Esophagus squamous epithelium (tissue), 5 donors: ENCODE measurements at places on chromosomes 7 and 10. TPM values are rescaled to one million over a fixed set of nuclear protein-coding genes. Genes with fewer than 3 reads are reported as not detected.

Gene CPA2
- not detected for total RNA-seq

Gene PALD1
- 11.3 TPM for total RNA-seq

Gene CREB5
- total RNA-seq: 2.9 TPM

Gene AIMP2
- 34.7 TPM for total RNA-seq

GRCh38 chr7:517774-518629, 1.6 kb downstream of the PDGFA start:
- H3K4me1 ChIP-seq: peaks cover 63% of the 10 kb centered on the region
- peak overlapping the region; percentile 92 for H3K27ac ChIP-seq
- peak overlapping the region; percentile 63 for H3K4me3 ChIP-seq
- no peaks in the 10 kb centered on the region for H3K36me3 ChIP-seq
- no peaks in the 10 kb centered on the region for H3K27me3 ChIP-seq

DNA sequence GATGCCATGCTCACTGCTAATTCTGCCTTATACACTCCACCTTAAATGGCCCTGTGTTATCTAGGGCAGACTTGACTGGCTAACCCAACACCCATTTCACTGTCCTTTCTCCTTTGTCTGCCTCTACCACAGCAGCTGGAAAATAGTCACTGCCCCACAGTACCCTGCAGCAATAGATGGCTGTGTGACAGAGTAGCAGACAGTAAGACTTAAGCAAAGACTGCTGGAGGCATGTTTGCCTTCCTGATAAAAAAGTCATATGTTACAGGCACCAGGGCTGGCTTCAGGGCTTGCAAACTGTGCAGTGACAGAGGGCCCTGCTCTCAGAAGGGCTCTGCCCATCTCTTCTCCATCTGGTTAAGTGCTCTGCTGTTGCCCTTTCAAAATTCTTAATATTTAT, 332.6 kb upstream of the GHITM start:
- no peaks in the 10 kb centered on the region for H3K27me3 ChIP-seq
- H3K36me3 ChIP-seq: no peaks in the 10 kb centered on the region
- no peak overlapping the region for H3K4me3 ChIP-seq
- H3K27ac ChIP-seq: no peak overlapping the region
- no peaks in the 10 kb centered on the region for H3K4me1 ChIP-seq

DNA sequence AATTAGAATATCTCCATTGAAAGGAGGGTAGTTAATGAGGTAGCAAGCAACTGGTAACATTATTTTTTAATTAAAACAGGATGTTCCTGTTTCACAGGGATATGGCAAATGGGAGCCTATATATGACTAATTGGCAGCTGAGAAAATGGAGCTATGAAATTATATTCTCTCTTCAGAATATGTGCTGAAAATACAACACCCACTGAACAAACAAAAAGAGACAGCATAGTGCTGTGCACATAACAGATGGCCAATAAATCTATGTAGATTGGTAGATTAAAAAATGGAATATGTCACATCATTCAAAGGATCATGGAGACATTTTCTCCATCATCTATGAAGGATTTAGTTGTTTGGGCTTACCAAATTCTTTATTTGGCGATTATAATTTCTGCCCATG, 362.0 kb downstream of the GPR37 start:
- no peak overlapping the region for H3K4me3 ChIP-seq
- H3K36me3 ChIP-seq: no peaks in the 10 kb centered on the region
- DNase-seq: no peak
- H3K4me1 ChIP-seq: no peaks in the 10 kb centered on the region
- H3K27me3 ChIP-seq: no peaks in the 10 kb centered on the region
- no peak overlapping the region for H3K27ac ChIP-seq

- H3K4me1 ChIP-seq: no peaks in the 10 kb centered on the region
- DNase-seq: no peak
- no peaks in the 10 kb centered on the region for H3K27me3 ChIP-seq
- H3K4me3 ChIP-seq: no peak overlapping the region
- H3K27ac ChIP-seq: no peak overlapping the region
- H3K36me3 ChIP-seq: no peaks in the 10 kb centered on the region
These were observed 97.2 kb upstream of the PCGF5 start for GRCh38 chr10:91123261-91123660.

DNA sequence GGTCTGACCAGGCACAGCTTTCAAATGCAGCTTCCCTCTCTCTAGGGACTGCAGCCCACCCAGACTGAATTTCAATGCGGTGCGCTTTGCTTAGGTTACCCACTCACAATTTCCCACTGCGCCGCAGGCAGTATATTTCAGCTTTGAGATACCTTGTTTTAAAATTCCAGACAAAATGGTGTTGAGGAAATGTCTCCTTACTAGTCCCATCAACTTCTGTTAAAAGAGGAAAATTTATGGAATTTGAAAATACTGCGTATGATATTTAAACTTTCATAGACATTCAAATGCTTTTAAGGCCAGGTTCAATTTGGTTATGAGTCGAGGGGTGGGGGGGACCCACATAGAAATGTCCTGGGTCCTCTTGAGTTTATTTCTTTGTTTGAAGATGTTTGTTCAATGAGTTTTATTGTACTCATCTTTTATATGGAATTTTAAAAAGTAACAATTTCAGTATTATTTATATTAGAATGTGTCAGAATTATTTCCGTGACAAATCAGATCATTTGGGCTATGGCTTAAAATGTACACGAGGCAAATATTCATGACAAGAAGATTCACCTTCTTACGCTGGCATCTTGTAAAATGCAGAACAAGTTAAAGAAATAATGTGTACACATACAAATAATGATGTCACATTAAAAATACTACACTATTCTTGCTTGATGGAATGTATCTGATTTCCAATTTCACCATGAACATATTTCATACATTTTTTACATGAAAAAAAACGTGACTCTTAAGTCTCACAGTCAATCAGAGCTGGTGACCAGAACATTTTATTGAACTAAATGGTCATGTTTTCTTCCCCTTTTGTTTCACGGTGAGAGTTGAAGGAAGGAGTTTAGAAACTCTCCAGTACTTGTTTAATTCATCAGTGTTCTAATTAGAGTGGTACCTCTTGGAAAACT, 1.3 kb downstream of the IKZF1 start:
- peaks cover 16% of the 10 kb centered on the region for H3K4me1 ChIP-seq
- peak overlapping the region; percentile 68 for H3K27ac ChIP-seq

DNA sequence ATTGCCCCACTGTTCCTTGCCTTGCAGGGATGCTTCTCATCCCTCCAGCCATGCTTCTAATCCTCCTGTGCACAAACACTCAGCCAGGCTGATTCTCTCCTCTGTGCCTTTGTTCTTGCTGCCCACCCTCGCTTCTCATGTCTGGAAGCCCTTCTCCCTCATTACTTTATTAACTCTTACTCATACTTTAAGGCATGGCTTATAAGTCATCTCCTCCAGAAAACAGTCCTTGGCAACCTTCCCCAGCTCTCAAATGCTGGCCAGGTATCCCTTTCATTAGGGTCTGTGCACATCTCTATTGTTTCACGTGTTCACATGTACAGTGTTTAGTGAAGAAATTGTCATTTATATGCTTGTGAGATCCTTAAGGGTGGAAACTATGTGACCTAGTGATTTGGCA, 62.9 kb downstream of the ITGB8 start:
- no peaks in the 10 kb centered on the region for H3K27me3 ChIP-seq
- DNase-seq: no peak
- no peak overlapping the region for H3K4me3 ChIP-seq

DNA sequence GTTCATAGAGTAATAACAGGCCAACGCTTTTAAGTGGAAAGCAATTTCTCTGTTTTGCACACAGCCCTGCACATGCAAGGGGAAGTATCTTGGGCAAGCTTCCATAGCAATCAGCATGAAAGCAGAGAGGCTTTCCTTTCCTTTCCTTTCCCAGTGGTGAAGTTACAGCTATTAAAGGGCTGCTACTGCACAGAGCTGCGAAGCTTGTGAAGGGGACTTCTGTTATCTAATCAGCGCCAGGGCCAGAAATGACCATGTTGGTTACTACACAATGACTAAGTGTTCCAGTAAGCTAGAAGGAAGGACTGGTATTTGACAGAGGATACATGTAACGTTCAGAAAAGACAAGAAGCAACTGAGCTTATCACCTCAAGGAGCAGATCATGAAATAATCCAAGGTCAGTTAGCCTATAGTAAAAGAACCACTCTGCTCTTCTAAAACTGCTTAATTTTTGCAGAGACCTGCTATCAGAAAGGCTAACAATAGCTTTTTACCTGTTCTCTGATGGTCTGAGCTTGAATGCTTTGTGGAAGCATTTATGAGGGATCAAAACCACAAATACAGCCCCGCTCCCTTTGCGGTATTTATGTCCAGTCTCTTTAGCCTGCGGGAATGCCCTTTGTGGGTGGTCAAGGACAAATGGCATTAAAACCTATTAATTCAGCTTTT, 45.9 kb downstream of the SGMS1 start:
- no peak for DNase-seq
- H3K4me1 ChIP-seq: peaks cover 68% of the 10 kb centered on the region
- H3K4me3 ChIP-seq: no peak overlapping the region
- H3K36me3 ChIP-seq: no peaks in the 10 kb centered on the region

DNA sequence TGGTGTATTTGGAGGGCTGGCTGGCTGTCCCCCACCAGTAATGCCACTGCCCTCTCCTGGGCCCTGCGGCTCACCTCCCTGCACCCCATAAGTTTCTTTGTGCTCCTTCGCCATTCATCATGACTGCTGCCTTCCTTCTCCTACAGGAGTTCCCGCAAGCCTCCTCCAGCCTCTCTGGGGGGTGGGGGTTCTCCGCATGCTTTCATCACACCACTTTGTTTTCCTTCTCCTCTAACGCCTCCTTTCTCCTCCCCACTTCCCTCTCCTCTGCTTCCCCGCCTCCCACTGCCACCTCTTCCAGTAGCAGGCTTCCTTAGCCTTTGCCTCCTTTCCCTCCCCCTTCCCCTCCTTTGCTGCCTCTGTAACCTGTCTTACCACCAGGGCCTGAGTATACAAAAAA, 58.1 kb downstream of the PAX2 start:
- H3K4me3 ChIP-seq: no peak overlapping the region
- no peaks in the 10 kb centered on the region for H3K4me1 ChIP-seq
- no peaks in the 10 kb centered on the region for H3K36me3 ChIP-seq
- no peak overlapping the region for H3K27ac ChIP-seq
- H3K27me3 ChIP-seq: no peaks in the 10 kb centered on the region

- no peaks in the 10 kb centered on the region for H3K36me3 ChIP-seq
- DNase-seq: no peak
- no peak overlapping the region for H3K4me3 ChIP-seq
- no peaks in the 10 kb centered on the region for H3K4me1 ChIP-seq
These were observed 103.9 kb upstream of the STK17A start for GRCh38 chr7:43479042-43479441.

DNA sequence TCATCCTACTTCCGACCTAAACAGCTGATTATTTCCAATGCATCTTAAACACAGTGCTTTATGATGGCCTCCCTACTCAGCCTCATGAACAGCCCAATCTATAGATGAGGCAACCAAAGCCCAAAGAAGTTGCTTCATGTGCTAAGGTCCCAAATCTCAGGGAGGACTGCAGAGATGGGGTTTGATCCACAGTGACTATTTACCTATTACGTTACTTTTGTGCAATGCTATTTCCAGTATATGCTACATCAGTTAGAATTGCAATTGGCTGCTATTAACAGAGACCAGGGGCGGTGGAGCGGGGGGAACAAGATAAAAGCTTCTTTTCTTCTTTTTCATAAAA, 153.0 kb upstream of the TNS3 start:
- DNase-seq: no peak
- H3K27ac ChIP-seq: no peak overlapping the region
- no peaks in the 10 kb centered on the region for H3K4me1 ChIP-seq
- no peak overlapping the region for H3K4me3 ChIP-seq

DNA sequence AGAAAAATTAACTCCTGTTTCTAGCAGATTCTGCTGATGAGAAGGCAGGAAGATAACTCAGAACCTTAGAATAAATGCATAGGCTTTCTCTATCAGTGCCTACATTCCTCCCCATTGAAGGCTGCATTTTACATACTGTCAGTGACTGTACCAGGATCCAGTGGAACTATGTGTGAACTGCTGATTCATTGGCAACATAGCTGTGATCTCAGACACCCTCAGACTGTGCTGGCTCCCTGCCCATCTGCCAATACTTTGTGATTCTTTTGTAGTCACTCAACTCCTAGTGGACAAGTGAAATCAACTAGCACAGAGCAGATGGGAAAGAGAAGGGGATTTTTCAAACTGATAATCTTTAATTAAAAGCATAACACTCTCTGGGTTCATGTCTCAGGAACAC, 375.8 kb downstream of the MDFIC start:
- no peak for DNase-seq
- H3K27ac ChIP-seq: no peak overlapping the region
- H3K4me3 ChIP-seq: no peak overlapping the region
- no peaks in the 10 kb centered on the region for H3K36me3 ChIP-seq
- no peaks in the 10 kb centered on the region for H3K4me1 ChIP-seq

DNA sequence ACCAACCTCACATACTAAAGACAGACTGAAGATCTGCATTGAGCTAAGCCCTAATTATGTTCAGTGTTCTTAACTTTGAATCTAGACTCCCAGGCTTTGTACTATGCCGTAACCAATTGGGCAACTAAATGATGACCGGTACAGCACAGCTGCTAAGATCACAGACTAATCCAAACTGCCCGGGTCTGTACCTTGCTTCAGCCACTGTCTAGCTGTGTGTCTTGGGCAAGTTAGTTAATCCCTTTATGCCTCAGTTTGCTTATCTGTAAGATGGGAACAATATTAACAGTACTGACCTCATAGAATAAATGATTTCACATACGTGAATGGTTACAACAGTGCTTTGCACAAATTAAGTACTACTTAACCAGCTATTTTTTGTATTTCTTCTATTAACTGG, 205.8 kb upstream of the NFE2L3 start:
- DNase-seq: no peak
- H3K27me3 ChIP-seq: peaks cover 35% of the 10 kb centered on the region
- no peak overlapping the region for H3K27ac ChIP-seq
- no peaks in the 10 kb centered on the region for H3K36me3 ChIP-seq
- no peak overlapping the region for H3K4me3 ChIP-seq

- H3K27ac ChIP-seq: no peak overlapping the region
- no peaks in the 10 kb centered on the region for H3K27me3 ChIP-seq
- DNase-seq: no peak
- H3K36me3 ChIP-seq: no peaks in the 10 kb centered on the region
- H3K4me1 ChIP-seq: no peaks in the 10 kb centered on the region
These were observed 366.3 kb upstream of the CHRM2 start for GRCh38 chr7:136502162-136502561.

DNA sequence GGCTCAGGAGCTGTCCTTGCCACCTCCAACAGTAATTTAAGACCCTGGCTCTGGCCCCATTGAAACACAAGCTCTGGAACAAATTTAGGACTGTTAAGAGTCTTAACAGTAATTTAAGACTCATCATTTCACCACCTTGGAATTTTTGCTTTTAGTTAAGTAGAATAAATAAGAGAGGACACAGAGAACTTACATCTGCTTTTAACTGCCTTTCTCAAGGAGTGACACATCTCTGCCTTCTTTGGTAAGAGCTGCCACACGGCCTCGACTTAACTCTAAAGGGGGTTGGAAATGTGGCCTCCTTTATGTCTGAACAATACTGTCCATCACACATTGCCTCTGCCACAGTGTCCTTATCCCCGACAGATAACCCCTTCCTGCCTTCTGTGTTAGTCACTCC, 77.9 kb downstream of the HERPUD2 start:
- H3K4me1 ChIP-seq: no peaks in the 10 kb centered on the region
- no peak overlapping the region for H3K4me3 ChIP-seq
- no peaks in the 10 kb centered on the region for H3K27me3 ChIP-seq
- H3K27ac ChIP-seq: no peak overlapping the region
- no peaks in the 10 kb centered on the region for H3K36me3 ChIP-seq
